Non-pigmented ciliary epithelial cell (primary cell): ENCODE measurements at places on chromosomes 3 and 15.

- peak; percentile 8 for DNase-seq
Observed at GRCh38 chr15:68700455-68701123, 120.1 kb downstream of the ANP32A start.

GRCh38 chr3:196055683-196056270 is 26.1 kb downstream of the TFRC start:
- no peak for DNase-seq

GRCh38 chr3:90132197-90132596 is 1024.8 kb downstream of the EPHA3 start:
- no peak for DNase-seq

DNA sequence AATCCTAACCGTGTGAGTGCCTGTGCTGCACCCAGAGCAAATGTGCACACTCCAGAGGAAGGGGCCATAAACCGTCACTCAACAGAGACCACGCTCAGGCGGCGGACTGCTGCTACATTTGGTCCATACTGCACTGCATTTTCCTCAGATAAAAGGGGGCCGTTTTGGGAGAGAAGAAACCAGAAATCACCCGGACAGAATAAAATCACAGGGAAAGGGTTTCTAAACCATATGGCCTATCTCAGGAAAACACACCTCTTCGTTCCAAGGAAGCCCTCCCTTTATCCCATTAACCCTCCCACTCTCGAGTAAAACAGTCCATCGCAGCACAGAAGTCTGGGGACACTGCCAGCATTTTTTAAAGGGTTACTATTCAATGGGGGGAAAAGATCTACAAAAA is 7.6 kb downstream of the IL17RD start:
- DNase-seq, result no peak

DNA sequence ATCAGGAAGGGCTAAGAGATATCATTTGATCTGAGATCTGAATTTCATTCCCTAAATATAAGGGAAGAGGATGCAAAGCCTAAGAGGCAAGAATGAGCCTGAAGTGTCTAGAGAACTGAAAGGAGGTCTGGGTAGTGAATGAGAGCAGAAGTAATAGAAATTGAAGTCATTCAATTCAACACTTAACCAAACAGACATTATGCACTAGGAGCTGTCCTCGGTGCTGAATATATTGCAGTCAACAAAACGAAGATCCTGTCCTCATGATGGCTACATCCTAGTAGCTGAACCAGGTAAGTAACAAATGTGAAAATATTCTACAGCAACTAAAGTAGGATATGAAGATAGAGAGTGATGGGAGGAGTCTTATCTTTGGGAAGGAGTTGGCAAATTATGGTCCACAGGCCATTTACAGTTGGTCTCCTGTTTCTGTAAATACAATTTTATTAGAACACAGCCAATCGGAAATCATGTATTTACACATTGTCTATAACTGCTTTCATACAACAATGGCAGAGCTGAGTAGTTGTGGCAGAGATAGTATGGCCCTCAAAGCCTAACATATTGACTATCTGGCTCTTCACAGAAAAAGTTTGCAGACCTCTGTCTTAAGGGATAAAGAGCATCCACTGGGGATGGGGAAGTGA is 192.9 kb upstream of the CADPS start:
- DNase-seq, result no peak

DNA sequence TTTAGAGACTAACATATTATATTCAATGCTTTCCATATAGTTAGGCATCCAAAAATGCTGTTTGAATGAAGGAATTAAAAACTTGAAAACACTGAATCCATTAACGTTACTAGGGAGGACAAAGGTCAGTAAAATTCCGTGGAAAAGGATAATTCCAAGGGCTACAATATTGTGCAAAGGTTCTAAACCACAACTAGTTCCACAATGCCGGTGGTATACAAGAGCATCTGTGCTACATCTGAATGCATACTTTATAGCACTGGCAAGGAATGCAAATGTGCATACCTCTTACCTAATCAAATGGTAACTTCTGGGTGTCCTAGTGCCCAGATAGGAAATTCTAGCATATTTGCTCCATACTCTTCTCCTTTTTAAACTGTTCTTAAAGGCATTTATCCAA is 2.2 kb downstream of the ICE2 start:
- no peak for DNase-seq

- DNase-seq, result no peak
Observed at GRCh38 chr15:74428442-74428787, 5.3 kb downstream of the SEMA7A start.

GRCh38 chr15:87538327-87538834 is 718.2 kb downstream of the NTRK3 start:
- no peak for DNase-seq
